ENCODE measurements at places on chromosomes 7 and 10.

DNA sequence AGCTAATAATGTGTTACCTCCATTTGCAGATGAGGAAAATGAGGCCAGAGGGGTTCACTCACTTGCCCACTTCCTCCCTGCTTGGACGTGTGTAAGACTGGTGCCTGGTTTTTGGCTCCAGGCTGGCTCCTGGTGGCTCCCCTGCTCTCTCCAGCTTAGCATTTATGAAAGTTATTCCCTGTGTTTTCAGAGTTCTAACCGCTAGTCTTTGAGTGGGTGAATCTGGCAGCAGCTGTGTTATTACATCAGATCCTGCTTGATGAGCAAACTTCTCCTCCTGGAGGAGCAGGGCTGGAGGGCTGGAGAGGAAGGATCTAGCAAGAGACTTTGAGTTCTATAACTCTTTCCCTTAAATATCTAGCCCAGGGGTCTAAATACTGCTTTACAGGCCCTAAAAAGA is 80.9 kb upstream of the AGBL3 start:
- peak; percentile 98 for DNase-seq

GRCh38 chr7:74284781-74285259 is 4.4 kb upstream of the CLIP2 start:
- no peak for DNase-seq

GRCh38 chr10:14553448-14553847 is 221.2 kb downstream of the FAM107B start:
- peak; percentile 67 for DNase-seq

DNA sequence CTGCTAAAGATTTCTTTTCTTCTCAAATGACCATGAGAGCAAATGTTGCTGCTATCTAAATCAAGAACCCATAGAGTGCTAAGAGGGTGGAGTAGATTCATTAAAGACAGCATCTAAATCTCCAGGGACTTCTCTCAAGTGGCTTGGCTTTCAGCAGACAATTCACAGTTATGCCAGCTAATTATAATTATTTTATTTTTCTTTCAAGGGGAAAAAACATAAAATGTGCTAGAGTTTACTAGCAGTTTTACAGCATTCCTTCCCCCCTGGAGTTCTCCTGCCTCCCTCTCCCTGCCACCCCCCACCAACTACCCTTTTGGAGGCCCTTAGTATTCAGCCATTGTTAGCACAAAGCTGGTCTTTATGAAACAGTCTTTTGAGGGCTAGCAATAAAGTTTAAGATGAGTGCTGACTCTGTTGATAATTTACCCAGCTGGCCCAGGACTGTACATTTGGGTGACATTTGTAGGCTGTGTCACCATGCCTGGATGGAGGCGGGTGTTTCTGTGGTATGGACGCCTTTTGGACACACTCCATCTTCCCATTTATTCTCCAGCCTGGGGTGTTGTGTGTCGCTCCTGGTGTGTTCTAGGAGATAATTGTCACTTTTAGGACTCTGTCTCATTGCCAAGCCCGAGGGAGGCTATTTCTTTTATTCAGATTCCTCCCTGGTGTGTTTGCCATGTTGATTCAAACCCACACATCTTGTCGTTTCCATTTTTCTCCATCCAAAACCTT is 160.2 kb downstream of the CREB5 start:
- no peak for DNase-seq

GRCh38 chr7:20402747-20403230 is 72.1 kb downstream of the ITGB8 start:
- DNase-seq, result peak; percentile 19

DNA sequence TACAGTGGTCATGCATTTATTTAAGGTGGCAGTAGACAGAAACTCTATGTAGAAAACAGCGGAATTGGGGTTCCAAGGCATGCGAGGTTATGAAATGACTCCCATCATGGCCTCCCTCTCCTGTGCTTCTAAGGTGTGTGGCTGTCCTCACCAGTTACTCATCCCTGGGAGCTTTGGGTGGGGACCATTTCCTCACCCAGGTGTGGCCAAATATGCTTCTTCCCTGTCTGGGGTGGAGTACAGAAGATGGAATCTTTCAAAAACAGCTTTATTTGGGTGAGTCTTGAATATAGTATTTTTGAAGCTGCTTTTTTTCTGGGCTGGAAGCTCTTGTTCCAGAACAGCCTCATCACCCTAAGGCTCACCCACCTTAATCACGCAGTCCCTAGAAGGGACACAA is 139.0 kb downstream of the NRF1 start:
- no peak for DNase-seq

GRCh38 chr7:148306759-148307158 is 283.8 kb upstream of the C7orf33 start:
- DNase-seq, result no peak

GRCh38 chr7:40643664-40644063 is 508.9 kb downstream of the SUGCT start:
- DNase-seq, result no peak

DNA sequence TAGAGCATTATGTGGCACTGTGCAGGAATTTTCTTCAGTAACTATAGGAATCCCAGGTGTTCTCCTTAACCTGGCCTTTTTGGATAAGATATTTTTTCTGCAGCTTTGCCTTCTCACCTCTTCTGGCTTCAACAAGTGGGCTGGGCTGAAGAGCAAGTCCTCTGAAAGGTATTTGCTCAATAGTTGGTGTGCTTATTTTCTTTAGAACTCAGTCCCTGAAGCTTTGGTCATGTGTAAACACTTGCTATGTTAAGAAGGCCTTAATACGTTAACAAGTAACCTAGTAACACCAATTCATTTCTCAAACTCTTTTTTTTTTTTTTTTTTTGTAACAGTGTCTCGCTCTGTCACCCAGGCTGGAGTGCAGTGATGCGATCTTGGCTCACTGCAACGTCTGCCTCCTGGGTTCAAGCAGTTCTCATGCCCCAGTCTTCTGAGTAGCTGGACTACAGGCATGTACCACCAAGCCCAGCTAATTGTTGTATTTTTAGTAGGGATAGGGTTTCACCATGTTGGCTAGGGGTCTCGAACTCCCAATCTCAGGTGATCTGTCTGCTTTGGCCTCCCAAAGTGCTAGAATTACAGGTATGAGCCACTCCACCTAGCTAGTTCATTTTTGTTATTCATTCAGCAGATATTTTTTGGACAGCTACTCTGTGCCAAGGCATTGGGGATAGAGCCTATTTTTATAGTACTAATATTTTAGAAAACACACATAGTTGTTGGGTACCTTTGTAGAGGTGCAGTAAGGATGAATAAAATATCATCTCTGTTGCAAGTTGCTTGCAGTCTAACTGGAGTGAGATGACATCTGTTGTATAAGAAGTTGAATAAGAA is 164.6 kb downstream of the SND1 start:
- no peak for DNase-seq

GRCh38 chr10:132634241-132634946 is 96.8 kb downstream of the INPP5A start:
- DNase-seq, result no peak

DNA sequence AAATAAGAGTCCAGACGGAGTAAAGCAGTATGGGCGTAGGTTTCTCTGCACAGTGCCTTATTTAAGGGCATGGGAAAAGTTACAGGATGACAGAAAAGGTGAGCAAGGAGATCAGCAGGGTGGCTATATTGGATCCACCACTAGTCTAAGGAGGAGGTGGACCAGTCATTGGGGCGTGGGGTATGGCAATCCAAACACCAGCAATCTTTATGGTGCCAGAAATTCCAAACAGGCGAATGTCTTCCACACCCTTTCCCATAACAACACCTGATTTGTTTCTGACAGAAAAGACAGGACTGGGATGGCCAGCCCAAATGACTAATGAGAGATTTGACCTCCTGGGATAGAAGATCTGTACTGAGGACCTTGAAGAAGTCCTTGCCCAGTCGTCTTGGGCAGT is 181.8 kb upstream of the MBL2 start:
- DNase-seq, result no peak

GRCh38 chr7:139393621-139394211 is 34.0 kb downstream of the LUC7L2 start:
- peak; percentile 4 for DNase-seq

- DNase-seq, result peak; percentile 66
These were observed 205.8 kb upstream of the FRMD4A start for GRCh38 chr10:14536241-14537213.

DNA sequence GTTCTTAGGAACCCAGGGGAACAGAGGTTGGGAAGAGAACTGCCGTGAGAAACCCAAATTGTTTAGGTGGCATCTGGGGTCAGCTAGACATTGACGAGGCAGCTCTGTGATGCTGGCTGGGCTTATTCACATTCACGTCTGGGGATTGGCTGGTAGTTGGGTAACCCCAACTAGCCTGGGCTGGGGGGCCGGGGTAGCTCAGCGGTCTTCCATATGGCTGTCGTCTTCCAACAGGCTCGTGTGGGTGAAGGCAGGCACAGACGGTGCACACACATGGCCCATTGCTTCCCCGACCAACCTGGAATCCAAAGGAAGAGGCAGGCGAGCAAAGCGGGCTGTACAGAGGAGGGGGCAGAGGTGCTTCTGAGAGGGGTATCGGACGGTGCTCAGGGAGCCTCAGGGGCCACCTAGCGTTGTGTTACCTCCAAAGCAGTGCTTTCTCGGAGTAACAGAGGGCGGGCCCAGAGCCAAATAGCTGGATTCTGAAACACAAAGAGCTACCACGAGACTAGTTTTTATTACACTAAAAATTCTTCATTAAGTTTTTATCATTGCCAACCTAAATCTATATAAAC is 34.5 kb downstream of the MKI67 start:
- no peak for DNase-seq

DNA sequence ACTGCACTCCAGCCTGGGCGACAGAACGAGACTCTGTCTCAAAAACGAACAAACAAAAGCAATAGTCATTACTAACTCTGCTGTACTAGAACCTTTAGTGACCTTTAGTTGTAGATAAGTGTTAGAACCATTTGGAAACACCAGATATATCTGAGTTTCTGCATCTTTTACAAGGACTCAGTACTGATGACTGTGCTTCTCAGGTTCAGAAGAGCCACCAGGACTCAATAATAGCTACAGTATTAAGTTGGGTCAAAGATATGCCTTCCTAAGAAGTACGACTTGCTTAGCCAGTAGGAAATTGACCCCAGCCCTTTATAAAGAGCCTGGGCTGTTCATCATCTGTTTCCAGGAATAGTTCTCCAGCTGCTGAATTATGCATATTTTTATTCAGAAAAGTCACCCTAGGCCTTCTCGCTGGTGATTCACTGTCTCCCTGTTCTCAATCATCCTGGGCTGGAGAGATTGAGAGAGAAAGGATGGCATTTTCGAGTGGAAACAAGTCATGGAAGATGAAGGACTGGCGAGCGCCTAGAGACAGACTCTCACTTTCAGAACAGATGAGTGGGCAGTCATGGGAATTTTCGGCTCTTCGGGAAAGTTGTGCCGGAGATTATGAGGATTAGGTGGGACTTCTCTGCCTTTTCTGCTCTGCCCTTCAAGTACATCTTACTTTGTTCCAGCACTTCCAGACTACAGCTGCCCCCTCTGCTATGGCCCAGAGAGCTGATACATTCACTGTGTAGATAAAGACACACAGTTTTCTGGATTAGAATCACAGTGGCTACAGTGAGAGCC is 316.1 kb downstream of the CCDC3 start:
- peak; percentile 38 for DNase-seq

DNA sequence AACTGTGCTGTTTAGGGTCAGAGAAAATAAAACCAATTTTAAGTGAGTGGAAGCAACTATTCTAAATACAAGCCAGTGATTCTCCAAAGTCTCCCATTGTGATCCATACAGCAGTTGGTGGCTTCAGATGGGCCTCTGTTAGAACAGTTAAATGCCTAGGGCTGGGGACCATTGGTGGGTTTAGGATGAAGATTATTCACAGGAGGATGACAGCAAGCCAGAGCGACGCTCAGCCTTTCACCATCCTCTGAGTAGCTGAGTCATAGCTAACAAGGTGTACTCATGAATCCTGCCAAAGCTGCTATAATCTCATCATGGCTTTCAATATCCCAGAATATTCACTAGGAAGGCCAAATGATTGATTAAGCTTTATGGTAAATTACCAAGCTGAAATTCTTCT is 39.6 kb downstream of the STARD3NL start:
- no peak for DNase-seq

GRCh38 chr7:55092186-55092974 is 73.6 kb downstream of the EGFR start:
- no peak for DNase-seq

DNA sequence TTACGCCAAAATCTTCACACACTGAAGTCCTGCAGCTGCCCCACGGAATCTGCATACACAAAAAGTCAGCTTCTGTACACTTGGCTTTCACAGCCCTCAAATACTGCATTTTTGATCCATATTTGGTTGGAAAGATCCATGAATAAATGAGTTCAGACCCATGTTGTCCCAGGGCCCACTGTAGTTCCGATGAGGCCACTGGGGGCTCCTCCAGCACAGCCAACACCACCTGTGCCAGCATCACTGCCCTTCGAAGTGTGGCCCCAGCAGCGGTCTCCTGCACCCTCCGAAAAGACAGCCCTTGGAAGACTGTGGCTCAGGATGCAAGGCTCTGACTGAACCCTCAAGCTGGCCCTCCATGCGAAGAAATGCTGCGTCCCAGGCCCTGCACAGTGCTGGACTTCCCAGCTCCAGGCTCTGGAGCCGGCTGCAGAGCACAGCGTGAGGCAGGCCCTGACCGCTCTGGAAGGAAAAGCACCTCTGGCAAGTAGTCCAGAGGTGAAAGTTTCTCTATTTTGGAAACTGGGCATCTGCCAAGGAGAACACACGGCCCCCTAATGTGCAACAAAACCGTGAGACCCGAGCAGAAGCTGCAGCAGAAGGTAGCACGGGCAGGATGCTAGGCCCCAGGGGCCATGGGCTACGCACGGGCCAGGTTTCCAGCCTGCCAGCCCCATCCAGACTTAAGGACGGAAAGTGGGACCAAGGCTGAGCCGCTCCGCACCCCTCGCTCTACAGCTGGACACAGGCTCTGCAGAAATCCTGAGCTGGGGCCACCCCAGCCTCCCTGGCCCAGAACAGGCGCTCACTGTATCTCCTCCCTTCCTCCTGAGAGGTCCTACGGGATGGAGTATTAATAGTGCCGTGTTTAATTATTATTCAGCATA is 62.6 kb downstream of the PTPRN2 start:
- DNase-seq, result no peak

DNA sequence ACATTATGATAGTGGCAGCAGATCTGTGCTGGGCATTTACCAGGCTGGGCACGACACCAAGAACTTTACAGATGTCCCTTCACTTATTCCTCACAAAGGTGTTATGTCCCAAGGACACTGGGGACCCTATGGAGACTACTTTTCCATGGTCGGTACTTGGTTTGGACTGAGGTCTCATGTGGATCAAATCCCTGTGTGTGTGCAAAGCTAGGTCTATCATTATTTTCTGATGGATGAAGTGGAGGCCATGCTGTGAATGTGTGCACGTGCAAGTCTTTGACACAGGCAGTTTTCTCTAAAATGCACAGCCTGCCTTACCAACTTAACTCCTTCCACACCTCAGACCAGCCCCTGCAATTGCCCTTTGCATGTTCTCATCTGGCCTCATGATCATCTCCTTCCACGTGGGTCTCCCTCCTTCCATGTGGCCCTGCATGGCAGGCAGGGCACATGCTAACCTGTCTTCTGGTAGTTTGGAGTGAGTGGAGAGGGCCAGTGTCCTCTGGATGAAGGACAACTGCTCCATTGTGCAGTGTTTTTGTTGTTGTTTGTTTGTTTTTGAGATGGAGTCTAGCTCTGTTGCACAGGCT is 16.0 kb upstream of the ZNF273 start:
- no peak for DNase-seq
